ENCODE measurements at places on chromosomes 11 and 22.

GRCh38 chr11:553083-553987 lies 7.2 kb downstream of the LMNTD2 start:
- no peak for DNase-seq

DNA sequence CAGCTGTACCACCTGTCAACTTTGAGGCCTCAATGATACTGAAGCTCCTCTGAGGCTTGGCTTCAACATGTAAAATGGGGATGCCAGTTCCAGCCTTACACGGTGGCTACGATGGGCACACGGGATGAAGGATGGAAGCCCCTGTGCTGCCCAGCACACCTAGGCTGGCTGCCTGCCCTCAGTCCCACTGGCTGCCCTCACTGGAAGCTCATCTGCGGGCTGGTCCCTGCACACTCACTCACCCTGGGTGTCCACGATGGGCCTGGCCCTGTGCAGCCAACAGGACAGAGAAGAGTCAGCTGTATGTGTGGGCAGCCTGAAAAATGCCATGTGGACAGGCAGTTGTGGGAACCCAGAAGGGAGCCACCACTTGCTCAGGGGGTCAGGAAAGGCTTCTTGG lies 2.2 kb downstream of the YIF1A start:
- no peak for DNase-seq

- no peak for DNase-seq
Observed at GRCh38 chr11:105754716-105755115, 144.8 kb downstream of the GRIA4 start.

- no peak for DNase-seq
Observed at GRCh38 chr11:74097686-74098237, 73.0 kb downstream of the C2CD3 start.

- DNase-seq = no peak
Observed at GRCh38 chr22:36405221-36405661, 17.5 kb upstream of the MYH9 start.

- DNase-seq = no peak
Observed at GRCh38 chr11:45881708-45882368, 3.6 kb upstream of the MAPK8IP1 start.

DNA sequence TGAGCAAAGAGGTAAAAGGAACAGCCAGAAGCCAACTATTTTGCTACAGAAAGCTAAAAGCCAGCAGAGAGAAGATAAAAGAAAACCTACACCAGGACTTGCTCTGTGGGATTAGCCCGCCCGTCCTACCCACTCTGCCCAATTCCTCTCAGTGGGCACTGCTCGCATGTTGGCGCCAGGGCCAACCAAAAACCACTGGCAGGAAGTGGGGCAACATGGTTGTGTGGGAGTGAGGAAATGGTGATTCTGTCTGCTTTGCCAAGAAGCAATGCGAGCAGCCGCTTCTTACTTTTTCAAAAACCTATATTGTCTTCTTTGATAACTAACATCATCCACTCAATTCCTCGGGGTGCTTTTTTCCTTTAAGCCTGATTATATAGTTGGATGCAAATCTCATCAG lies 14.2 kb upstream of the APOA1 start:
- DNase-seq = peak; percentile 38

DNA sequence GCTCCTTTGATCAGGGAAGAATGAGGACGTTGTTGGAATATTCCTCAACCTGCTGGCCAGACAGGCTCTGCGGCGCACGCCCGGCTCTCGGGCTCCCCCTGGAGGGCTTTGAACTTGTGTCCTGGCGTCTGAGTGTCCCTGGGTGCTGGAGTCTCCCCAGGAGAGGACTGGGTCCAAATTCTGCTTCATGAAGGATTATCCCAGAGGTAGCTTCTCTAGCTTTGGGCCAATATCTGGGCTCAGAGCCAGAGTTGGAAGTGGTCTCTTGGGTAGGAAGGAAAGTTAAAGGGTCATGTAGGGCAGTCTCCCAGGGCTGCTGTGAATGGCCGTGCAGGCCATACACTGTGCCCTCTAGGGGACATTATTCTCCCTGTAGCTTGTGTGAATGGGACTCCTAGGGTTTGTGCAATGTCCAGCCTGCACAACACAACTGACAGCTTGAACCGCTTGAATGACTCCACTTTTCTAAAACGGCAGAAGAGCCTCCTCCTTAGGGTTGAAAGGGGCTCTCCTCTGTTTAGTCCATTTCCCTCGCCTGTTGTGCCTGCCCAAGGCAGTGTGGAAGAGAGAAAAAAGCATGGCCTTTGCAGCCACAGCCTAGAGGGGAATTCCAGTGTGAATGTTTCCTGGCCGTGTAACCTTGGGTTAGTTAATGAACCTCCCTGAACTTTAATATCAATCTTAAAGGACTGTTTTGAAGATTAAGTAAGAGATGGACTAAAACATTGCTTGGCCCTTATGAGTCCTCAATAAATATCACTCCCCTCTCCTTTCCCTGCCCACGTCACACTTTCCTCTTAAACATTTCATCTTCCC lies 111.2 kb upstream of the THY1 start:
- DNase-seq = peak; percentile 30
